Hematopoietic multipotent progenitor cell treated with erythropoietin and hydrocortisone succinate and interleukin-3 and kit ligand, for 6 days (in vitro differentiated cells): ENCODE measurements at places on chromosomes 2 and 18.

DNA sequence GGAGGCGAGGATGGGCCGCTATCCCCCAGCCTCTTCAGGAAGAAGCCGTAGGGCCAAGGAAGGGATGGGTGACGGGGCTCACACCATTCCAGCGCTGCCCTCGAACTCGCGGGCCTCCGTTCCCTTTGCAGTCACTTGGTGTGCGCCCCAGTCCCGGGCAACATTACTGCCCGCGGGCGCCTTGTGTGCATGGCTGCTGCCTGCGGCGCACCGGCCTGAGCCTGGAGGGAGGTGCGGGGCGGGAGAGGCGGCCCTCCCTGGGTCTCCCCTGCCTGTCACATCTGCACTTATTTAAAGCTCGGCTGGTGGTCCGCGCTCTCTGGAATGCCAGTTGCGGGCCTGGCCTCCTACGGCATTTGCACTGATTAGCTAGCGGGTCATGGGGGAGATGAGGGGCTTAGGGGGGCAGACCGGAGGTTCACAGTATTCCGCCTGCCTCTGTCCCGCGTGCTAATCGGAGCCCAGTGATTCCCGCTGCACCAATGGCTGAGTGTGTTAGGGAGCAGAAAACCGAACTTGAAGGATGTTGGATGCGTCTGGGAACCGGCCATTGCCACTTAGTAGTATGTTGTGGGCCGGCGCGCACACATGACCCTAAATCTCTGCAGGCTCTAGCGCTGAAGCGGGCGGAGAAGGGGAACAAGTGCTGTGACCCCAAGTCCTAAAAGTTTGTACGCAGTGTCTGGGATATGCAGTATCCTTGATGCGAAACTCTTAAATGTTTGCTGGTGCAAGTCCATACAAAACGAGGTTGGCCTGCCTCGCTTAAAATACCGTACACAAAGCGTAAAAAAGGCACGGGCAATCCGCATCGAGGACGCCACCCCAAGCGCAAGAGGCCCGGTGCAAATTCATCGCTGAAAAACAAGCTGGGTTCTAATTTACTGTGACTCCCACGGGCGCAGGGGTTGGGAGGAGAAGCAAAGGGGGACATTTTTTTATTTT lies 161.2 kb upstream of the SIX2 start:
- no peak for DNase-seq

DNA sequence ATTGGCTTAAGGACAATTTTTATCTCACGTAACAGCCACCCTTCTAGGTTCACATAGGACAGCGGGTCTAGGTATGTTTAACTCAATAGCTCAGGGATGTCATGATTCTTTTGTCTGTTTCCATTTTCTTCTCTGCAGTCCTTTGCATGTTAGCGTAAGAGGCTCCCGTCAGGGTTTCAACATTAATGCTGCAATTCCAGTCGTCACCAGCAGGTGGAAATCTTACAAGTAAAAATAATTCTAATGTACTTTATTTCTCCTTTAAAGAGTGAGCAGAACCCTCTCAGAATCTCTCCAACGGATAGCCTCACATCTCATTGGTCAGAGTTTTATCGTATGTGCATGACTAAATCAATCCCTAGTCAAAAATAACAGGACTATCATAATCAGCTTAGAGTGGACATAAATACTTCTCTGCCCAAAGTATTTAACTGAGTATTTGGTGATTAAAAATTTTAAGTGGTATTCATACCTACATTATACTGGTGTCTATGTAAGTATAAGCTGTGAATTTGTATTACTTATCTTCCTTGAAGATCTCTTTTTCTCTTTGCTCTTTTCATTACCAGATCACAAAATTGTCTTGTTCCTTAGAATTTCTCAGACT lies 487.2 kb upstream of the GCFC2 start:
- DNase-seq = peak; percentile 73

DNA sequence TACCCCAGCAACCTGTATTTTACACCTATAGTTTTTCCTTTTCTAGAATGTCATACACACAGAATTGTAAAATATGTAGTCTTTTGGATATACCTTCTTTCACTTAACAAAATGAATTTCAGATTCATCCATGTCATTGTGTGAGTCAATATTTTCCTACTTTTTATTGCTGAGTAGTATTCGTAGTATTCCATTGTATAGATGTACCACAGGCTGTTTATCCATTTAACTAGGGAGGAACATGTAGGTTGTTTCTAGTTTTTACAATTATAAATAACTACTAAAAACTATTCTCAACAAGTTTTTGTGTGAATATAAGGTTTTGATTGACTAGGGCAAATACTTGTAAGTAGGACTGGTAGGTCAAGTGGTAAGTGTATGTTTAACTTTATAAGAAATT lies 187.4 kb downstream of the ACOXL start:
- DNase-seq = no peak

DNA sequence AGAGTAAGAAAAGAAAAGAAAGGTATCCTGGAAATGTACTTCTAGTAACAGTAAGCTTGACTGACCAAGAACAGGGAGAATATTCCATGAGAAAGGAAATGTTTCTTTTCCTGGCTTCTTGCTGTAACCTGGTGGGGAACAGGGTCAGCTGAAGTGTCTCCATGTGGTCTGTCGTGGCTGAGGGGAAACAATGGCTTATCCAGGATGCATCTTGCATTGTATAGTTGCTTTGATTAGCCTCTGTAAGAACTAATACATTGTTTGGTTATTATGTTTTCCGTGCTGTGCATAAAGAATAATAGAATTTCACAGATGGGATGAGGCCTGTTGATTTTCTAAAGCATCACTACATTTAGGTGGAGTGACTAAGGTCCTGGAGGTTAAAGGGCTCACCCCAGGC lies 4.9 kb downstream of the CREG2 start:
- no peak for DNase-seq

DNA sequence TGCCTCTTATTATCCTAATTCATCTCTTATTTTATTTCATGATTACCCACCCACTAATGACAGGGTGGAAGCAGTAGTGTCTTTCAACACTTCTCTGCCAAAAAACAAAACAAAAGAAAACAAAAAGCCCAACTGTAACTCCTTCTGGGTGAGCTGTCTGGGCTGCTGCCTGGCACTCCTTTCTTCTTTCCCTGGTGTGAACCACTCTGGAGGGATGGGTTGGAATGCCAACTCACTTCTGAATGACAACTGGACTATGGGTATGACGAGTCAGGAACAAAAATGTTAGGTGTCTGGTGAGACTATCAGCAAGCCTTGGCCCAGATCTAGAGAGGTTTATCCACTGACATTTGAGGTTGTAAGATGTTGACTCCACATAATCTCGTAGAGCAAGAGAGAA lies 88.3 kb upstream of the ITGB6 start:
- no peak for DNase-seq

DNA sequence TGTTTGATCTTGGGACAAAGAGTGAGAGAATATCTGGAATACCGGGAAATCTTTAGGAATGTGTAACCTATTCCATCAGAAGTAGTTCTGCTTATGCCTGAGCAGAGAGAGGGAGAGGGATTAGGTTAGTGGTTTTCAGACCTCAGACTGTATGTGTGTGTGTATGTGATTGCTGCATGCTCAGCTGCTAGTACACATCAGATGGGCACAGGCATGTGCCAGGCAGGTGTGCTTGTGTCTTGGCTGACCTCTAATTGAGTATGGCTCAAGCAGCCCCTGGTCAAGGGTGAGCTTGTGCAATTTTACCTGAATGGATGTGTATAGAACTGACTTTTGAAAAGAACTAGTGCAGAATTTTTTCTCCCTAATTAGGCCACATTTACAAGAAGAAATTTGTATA lies 91.2 kb downstream of the INSIG2 start:
- DNase-seq = no peak

GRCh38 chr2:80248146-80248545 lies 56.4 kb downstream of the LRRTM1 start:
- DNase-seq = no peak

DNA sequence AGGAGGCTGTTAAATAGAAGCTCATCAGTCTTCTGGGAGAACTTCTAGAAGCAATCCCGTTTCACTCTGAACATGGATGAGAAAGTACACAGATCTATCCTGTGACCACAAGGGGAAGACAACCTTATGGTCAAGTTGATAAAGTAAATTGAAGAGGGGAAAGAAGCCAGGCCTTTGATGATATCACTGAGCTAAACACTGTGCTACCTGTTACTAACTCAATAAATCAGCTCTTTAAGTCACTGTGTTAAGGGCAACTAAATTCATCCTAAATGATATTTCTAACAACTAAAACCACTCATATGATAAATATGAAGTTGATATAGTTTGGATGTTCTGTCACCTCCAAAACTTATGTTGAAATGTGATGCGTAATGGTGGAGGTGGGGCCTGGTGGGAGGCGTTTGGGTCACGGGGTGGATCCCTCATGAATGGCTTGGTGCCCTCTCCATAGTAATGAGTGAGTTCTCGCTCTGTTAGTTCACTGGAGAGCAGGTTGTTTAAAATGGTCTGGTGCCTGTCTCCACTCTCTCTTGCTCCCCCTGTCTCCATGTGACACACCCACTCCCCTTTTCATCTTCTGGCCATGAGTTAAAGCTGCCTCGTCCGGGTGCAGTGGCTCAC lies 23.6 kb downstream of the OLA1 start:
- DNase-seq = peak; percentile 57

GRCh38 chr2:39991298-39991697 lies 212.2 kb upstream of the THUMPD2 start:
- no peak for DNase-seq

- no peak for DNase-seq
Observed at GRCh38 chr2:28975671-28976070, 5.4 kb upstream of the TOGARAM2 start.

GRCh38 chr2:67037655-67038054 lies 359.5 kb upstream of the ETAA1 start:
- DNase-seq = no peak

DNA sequence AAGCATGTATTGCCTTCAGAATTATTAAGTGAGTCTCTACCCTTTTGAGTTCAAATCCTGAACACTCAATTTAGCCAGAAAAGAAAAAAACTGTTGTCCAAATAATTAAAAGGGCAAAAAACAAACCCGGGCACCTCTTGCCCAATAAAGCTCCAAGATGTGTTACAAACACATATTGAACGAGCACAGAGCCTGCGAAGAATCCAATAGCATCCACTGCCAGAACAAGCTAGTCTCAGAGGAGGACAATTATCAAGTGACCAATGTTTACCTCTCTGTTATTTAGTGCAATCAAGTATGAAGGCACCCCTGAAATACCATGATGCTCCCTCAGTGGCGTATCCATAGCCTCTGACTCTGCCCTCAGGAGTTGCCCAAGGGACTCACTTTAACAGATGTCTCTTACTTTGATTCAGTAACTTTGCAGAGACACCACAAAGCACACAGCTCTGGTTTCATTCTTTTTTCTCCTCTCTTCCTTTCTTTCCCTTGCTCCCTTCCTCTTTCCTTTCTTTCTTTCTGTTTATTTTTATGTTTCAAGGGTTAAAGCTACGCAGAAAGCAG lies 93.5 kb upstream of the SPATS2L start:
- DNase-seq = no peak

GRCh38 chr18:55128437-55128836 lies 169.2 kb upstream of the CCDC68 start:
- no peak for DNase-seq

DNA sequence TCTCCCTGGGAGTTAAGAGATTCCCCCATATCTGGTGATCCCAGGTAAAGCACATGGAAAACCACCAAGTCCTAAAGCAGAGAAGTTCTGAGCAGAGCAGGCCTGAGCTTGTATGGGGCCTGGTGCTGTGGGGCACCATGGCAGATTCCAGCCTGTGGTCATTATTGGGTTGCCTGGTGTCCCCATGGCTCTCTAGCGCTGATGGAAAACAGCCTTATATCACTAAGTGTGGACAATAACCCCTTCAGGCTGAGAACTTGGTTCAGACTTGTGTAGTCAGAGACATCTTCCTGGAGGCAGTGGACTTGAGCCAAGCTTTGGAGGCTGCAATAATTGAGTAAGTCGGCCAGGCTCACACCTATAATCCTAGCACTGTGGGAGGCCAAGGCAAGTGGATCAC lies 96.8 kb downstream of the MCFD2 start:
- DNase-seq = no peak

DNA sequence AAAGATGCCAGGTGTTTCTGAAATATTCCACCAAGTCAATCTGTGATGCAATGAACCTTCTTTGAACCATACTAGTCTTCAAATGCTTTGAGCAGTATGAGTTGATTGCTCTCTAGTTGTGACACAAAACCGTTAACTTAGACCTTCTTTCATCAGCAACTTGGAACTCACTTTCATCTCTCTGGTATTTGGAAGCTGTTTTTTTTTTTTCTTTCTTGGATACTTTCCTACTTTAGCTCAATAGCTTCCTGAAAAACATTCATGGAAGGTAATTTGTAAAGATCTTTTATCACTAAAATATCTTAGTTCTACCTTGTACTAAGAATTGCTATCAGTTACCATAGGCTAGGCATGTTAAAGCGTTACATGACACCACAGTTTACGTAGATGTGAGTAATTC lies 1071.9 kb upstream of the CHAC2 start:
- no peak for DNase-seq

- DNase-seq = peak; percentile 58
Observed at GRCh38 chr2:70977605-70978205, 725 bp upstream of the ANKRD53 start.

DNA sequence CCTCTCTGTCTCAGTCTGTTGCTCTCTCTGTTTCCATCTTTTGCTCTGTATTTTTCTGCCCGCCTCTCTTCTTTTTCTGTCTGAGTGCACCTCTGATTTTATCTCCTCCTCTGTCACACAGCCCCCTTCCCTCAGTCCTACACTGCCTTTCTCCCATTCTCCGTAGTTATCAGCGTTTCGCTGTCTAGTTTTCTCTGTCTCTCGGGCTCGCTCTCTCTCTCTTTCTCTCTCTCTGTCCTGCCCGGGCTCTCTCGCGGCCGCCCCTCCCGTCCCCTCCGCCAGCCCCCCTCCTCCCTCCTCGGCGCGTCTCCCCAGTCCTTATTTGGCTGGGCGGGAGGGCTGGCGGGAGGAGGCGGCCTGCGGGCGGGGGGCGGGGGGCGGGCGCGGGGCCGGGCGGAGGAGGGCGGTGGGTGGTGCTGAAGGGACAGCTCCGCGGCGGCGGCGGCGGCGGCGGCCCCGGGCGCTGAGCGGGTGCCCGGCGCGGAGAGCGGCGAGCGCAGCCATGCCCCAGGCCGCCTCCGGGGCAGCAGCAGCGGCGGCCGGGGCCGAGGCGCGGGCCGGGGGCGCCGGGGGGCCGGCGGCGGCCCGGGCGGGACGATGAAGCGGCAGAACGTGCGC lies at the start of gene KCNK3:
KCNK3 (plus strand) TSS at position 444 of the 618 bp plus-strand sequence; CDS start at position 598, 154 bp downstream.
- DNase-seq = peak; percentile 55

DNA sequence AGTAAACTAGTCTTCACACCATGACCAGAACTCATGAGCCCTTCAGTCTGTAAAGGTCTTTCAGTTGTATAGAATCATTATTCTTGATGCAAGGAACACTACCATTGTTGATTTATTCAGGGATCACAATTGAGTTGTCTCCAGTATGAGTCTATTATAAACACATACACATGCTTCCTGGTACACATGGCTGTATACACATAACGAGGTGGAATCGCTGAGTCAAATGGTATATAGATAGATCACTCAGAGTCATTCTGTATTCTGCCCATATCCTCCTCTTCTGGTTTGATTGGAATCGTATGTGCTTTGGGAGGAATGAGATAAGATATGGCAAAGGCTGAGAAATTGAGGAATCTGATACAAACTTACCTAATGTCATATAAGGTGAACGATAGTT lies 216.0 kb downstream of the UBE2E3 start:
- no peak for DNase-seq

GRCh38 chr18:36759167-36759776 lies 69.5 kb downstream of the TPGS2 start:
- DNase-seq = no peak
